HT1080 (cell line): ENCODE measurements at places on chromosomes 4 and X. TPM values are rescaled to one million over a fixed set of nuclear protein-coding genes. Genes with fewer than 3 reads are reported as not detected.
A peak's percentile ranks its signal among the peaks of the same experiment; 100 is the strongest.

Gene TLL1
- total RNA-seq: 0.31 TPM in 1 of 2 replicates, not detected in the other

GRCh38 chr4:19791422-19792123 lies 460.1 kb upstream of the SLIT2 start:
- DNase-seq: peak; percentile 11

- no peak for DNase-seq
Observed at GRCh38 chr4:146514651-146515357, 6.9 kb downstream of the SLC10A7 start.

GRCh38 chr4:101556842-101557241 lies 209.5 kb upstream of the PPP3CA start:
- no peak for DNase-seq

DNA sequence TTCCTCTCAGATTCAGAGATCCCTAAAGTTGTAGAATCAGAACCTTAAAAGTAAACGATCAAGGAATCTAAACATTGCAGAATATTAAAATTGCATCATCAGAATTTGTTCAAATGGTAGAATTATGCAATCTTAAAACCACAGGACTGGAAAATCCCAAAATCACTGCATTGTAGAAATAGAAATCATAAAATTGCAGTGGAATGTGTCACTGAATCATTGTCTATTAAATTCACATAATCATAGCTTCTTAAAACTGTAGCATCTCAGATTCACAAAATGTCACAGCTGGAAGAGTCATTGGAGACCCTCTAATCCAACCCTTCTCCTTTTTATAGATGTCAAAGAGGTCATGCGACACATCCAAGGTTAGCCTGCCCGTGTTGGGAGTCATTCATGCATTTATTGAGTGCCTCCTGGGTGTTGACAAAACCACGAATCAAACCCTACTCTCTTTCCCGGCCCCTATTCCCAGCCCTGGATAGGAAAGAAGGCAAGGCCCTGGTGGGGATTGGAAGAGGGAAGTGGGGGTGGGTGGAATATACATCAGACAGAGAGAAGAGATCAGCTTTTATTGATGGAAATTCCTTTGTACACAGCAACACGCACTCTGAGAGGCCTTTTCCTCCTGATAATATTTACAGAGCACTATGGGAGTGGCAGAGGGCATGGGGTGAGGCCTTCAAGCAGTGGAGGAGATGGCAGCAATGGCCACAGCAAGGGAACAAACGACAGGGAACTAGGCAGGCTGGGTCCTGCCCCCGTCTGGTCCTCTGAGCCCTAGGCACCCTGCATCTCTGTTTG lies 15.4 kb downstream of the IQSEC2 start:
- no peak for DNase-seq

- peak; percentile 15 for DNase-seq
Observed at GRCh38 chr4:181971411-181971810, 271.8 kb upstream of the TENM3 start.

- no peak for DNase-seq
Observed at GRCh38 chrX:24216827-24217226, 67.3 kb downstream of the ZFX start.

DNA sequence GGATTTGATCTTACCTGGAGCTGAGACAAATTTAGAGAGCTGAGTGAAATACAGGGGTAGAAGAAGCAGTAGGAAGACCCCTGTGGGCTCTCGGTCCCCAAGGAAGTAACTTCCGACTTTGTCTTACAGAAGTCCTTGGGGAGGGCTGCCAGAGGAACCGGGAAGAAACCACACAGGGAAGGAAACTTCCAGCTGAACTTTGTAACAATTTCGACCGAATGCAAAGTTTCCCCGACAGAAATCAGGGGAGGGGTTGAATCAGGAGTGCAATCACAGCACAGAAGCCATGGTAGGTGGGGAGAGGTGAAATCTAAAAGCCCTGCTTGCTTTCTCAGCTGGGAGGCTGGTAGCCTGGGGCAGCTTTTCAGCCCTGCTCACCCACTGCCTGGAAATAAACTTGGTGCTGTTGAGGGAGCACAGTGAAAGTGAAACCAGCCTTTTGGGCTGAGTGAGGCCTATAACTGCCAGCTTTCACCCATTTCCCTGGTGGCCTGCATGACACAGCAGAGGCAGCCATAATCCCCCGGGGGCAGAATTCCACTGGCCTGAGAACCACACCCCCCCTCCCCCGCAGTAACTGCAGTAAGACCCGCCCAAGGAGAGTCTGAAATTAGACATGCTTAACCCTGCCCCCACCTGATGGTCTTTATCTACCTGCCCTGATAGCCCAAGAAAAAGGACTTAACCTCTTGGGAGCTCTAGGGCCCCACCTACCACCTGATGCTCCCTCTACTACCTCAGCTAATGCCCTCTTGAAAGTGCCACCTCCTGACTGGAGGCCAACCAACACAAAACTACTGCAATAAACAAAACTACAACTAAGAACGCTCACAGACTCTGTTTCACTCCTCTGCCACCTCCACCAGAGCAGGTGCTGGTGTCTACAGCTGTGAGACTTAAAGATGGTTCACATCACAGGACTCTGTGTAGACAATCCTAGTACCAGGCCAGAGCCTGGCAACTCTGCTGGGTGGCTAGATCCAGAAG lies 248.2 kb downstream of the PARM1 start:
- DNase-seq: peak; percentile 24

DNA sequence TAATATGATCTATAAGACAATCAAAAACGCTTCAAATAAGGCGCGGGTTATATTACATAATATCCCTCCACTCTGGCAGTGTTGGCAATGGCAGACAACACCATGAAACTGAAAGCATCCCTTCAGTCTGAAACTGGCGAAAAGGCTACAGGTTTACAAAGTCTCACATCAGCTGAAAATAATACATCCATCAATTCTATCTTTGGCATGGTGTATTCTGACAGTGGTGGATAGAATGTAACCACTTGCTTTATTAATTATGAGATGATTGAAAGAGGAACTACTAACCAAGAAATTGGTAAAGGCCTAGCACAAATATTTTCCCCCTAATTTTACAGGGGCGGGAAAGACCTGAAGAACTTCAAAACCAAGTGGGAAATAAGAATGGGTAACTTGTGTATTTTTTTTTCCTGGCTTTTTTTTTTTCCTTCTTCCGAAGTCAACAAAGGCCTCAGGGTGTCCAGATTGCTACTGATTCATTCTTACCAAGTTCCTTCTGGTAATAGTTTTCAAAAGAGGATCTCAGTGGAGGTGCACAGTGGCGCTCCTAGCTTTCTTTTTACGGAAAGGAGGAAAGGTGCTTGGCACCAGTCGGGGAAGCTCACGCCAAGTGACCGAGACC lies 728 bp downstream of the UBA6 start:
- no peak for DNase-seq

GRCh38 chrX:97070346-97070745 lies 186.6 kb downstream of the RPA4 start:
- DNase-seq: no peak

Gene CYP2U1
- total RNA-seq: 6.4 TPM in 2 replicates

DNA sequence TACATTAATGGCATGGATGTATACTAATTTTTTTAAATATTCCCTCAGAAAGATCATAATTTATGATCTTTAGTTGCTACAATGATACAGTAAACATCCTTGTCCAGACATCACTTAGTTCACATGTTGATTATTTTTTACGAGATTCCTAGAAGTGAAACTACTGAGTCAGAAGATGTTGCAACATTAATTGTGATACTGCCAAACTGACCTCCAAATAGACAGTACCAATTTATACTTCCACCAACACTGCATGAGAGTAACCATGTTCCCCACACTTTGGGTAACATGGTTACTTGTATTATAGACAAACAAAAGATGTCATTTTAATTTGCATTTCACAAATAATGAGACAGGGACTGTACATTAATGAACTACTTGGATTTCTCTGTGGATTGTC lies 19.6 kb downstream of the RCHY1 start:
- peak; percentile 40 for DNase-seq

DNA sequence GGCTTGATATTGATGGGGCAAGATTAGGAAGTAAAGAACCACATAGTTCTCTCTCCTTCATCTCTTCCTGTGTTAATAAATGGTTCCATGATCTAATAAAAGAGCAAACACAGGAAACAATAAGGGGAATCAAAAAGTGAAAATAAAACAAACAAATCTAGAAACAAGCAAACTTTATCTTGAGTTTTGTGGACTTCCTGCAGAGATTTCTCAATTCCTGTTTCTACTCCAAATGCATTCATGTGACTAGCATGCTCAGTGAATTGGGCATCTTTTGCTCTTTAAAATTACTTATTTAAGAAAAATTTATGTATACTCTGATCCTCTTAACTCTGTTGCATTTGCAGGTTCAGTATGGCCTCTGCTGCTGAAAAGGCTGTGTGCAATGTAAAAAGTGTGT lies 682.0 kb downstream of the KCTD8 start:
- no peak for DNase-seq

GRCh38 chr4:150784305-150784704 lies 202.4 kb downstream of the MAB21L2 start:
- DNase-seq: no peak

DNA sequence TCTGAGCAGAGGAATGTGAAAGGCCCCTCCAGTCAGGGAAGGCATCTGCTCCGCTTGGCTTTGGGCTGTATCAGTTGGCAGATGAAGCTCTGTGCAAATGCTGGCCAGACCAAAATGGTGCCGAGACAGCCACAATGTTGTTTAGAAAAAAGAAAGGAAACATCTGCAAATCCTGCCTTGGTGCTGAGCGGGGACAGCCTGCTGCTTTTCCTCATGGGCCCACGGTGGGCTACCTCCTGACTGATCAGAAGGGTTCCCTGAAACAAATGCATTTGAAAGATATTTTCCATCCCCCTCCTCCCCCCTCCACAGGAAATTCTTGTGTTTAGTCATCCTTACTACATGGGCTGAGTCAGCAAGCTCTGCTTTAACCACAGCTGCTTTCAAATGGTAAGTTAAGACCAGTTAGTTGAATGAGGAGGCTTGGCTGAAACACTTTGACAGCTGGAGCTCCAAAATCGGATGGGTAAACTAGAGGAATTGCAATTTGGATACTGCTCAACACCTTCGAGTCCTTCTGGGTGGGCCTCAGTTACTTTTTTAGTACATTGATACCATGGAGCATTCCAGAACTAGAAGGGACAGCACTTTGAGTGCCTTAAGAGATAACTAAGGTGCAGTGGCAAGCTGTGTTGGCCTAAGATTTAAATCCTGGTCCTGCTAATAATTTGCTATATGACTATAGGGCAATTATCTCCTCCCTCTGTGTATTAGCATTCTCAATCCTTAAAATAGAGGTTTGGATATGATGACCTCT lies 36.0 kb downstream of the PLAC1 start:
- peak; percentile 88 for DNase-seq

DNA sequence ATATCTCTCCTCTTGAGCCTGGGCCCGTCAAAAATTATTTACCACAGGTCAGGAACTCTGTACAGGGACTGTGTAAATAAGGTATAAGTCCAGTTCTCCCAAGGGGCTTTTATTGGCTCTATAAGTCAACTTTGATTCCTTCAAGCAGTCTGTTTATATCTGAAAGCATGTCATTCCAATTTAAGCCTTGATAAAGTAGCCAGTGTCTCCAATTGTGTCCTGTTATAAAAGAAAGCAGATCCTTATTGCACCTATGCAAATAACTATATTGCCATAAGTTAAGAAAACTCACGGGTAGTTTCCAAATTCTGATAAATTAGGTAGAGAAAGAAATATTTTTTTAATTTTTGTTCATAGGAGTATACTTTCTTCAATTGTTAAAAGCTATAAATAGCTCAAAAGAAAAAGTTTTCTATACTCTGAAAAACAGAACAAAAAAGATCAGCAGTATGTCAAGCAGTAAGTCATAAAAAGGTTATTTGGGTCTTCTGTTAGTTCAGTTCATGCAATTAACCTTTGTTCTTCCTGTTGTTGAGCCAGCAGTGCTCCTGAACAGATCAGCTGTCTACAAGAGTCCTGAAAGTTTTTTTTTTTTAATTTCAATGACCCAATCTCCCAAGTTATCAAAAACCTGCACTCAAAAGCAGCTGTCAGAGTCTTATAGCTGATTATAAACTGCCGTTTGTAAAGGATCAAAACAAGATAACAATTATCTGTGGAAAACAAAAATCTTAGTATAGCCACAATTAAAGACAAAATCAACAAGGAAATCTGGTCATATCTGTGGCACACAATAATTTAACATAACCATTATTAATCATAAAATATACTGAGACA lies 178.4 kb upstream of the GALNT7 start:
- DNase-seq: no peak

DNA sequence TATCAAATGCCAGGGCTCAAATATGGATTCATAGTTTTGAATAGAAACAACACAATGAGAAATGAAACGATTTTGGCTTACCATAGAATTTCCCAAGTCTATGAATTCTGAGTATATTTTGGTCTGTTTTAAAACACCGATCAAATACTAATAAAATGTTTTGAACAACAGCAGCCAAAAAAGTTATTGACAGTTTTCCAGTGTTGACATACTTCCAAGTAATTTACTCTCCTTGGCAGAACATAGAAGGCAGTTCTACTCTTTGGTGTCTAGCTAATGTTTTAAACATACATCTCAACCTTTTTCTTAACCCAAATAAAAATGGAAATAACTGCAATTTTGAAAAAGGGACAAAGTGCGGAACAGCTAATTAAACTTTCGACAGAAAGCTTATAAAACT lies 1419.8 kb downstream of the ADGRL3 start:
- DNase-seq: no peak

- no peak for DNase-seq
Observed at GRCh38 chr4:185821029-185821419, 9.0 kb upstream of the SORBS2 start.

DNA sequence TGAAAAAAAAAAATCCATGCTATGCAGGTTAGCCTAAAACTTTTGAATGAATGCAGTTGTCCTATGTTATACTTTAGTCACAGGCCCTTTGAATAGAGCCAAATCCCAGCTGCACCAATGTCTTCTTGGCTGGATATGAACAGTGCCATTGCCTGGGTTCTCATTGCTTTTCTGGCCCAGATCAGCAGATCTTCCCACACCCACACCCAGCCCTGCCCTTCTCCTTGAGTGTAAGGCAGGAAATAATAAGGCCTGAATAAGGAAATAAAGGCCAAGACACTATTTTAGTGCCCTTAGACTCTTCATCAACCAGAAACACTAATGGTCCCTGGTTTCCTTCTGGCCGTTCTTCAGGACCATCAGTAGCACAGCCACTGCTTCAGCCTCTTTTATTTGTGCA lies 66.6 kb downstream of the USP38 start:
- DNase-seq: no peak

Gene JADE3
- 7.6 and 10.1 TPM in 2 replicates for total RNA-seq

Gene GAK
- total RNA-seq: 101 and 121 TPM in 2 replicates

GRCh38 chr4:54417476-54417875 lies 188.4 kb downstream of the PDGFRA start:
- DNase-seq: no peak

- no peak for DNase-seq
Observed at GRCh38 chr4:40874901-40875300, 125.1 kb downstream of the NSUN7 start.

Gene HPGD
- total RNA-seq: 0.30 and 1.6 TPM in 2 replicates

GRCh38 chr4:101191302-101192098 lies 155.8 kb downstream of the PPP3CA start:
- no peak for DNase-seq

Gene PAGE1
- 12.3 and 18.1 TPM in 2 replicates for total RNA-seq

DNA sequence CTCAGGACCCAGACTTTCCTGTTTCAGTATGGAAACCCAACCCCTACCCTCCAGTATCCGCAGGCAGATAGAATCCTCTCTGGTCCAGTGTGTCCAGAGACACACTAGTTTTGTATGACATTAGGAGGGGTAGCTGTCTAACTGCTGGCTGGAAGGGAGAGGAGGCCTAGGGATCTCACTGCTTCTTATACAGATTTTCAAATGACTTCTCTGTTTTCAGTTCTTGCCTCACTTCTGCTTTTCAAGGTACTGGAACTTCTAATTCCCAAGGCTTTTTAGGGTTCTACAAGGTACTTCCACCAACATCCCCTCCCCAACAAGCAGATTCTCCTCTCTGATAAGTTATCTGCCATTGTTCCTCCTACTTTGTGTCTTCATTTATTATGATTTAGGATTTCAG lies 6.1 kb downstream of the SGCB start:
- no peak for DNase-seq
